CD14-positive monocyte (primary cell): ENCODE measurements at places on chromosomes 6 and 20. TPM values are rescaled to one million over a fixed set of nuclear protein-coding genes. Genes with fewer than 3 reads are reported as not detected.

The C2 gene
- 6.5 TPM for polyA plus RNA-seq

The PTGIS gene
- polyA plus RNA-seq, result not detected in 2 replicates

The NKAIN2 gene
- not detected for polyA plus RNA-seq

The TSBP1 gene
- polyA plus RNA-seq, result not detected

The GID8 gene
- 12.7 TPM for polyA plus RNA-seq

The ANGPT4 gene
- polyA plus RNA-seq, result not detected

DNA sequence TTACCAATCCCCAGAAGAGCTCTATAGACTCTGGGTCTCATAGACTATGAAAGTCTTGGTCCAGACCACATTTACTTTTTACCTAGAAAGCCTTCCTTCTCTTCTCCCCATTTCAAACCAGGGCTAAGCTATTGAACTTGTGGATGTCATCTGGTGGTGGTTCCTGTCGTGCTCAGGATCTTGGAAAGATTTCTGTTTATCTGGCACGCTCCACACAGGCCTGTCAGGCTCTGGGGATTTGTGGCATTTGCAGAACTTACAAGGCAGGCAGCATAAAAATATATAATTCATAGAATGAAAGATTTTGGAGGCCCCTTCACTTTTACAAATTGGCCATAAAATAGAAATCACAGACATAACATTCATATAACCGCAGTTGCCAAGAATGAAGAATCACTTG is 188.1 kb downstream of the UST start:
- H3K4me3 ChIP-seq, result no peak overlapping the region
- H3K4me1 ChIP-seq, result no peaks in the 10 kb centered on the region
- DNase-seq, result no peak
- no peaks in the 10 kb centered on the region for H3K36me3 ChIP-seq
- H3K27ac ChIP-seq, result no peak overlapping the region

GRCh38 chr6:30781395-30781742 is 37.0 kb upstream of the IER3 start:
- H3K4me1 ChIP-seq, result peaks cover 100% of the 10 kb centered on the region
- no peak for DNase-seq
- H3K27ac ChIP-seq, result peak overlapping the region; percentile 98
- H3K36me3 ChIP-seq, result no peaks in the 10 kb centered on the region
- peak overlapping the region; percentile 53 for H3K4me3 ChIP-seq

GRCh38 chr6:22119500-22119899 is 177.3 kb downstream of the PRL start:
- H3K4me1 ChIP-seq, result no peaks in the 10 kb centered on the region
- DNase-seq, result no peak
- no peaks in the 10 kb centered on the region for H3K27me3 ChIP-seq
- H3K4me3 ChIP-seq, result no peak overlapping the region
- no peak overlapping the region for H3K27ac ChIP-seq
- no peaks in the 10 kb centered on the region for H3K36me3 ChIP-seq

GRCh38 chr6:4412488-4412887 is 277.1 kb upstream of the ECI2 start:
- DNase-seq, result no peak
- no peak overlapping the region for H3K27ac ChIP-seq
- peaks cover 4% of the 10 kb centered on the region for H3K4me1 ChIP-seq
- H3K36me3 ChIP-seq, result no peaks in the 10 kb centered on the region
- no peaks in the 10 kb centered on the region for H3K27me3 ChIP-seq

GRCh38 chr6:73792738-73793137 is 96.7 kb downstream of the CD109 start:
- H3K27ac ChIP-seq, result no peak overlapping the region
- H3K4me3 ChIP-seq, result no peak overlapping the region
- no peaks in the 10 kb centered on the region for H3K27me3 ChIP-seq
- no peaks in the 10 kb centered on the region for H3K4me1 ChIP-seq
- peaks cover 29% of the 10 kb centered on the region for H3K36me3 ChIP-seq

DNA sequence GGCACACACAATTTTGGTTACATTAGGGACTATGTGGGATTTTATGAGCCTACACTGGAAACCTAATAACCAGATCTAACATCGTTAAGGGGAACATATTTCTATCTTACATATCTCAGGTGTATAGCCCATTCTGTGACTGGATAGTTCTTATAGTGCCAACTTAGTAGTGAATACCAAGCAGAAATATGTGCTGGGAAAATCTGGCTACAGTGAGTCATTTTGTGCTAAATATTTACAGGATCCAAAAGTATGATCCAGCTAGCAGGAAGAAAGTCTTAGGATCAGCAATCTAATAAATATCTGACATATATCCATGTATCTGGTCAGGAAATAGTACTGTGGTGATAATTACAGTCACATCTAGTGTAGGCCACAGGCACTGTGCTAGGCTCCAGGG is 94.6 kb upstream of the INSM1 start:
- H3K36me3 ChIP-seq, result no peaks in the 10 kb centered on the region
- H3K4me1 ChIP-seq, result peaks cover 58% of the 10 kb centered on the region
- H3K27ac ChIP-seq, result peak overlapping the region; percentile 72
- H3K27me3 ChIP-seq, result no peaks in the 10 kb centered on the region
- no peak for DNase-seq
